ENCODE measurements at places on chromosomes 5 and 9.

DNA sequence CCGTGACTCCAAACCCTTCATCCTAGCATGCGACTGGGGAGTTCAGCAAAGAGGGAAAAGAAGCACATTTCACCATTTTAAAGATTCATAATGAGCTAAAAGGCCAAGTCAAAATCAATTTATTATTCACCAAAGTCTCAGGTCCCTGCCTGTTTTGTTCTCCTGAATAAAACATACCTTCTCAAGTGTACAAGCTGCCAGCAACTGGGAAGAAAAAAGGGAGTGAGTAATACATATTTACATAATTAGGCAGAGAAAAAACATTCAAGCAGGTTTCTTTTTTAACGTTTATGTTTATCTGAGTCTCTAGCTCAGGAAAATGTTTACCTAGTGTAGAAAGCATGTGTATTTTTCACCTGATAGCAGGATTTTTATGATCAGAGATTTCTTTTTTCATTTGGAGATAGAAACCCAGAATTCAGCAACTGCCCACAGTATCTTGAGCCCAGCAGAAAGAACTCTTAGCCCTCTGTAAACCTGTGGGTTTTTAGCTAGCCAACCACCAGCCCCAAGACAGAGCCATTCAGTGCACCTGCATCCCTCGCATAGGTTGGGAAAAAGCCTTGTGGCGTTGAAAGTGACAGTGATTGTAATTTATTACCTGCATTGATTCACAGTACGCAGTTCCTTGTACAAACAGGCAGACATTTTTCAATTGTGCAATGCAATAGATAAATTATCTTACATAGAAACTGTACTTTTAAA lies 117.9 kb upstream of the GRIA1 start:
- no peak for DNase-seq

DNA sequence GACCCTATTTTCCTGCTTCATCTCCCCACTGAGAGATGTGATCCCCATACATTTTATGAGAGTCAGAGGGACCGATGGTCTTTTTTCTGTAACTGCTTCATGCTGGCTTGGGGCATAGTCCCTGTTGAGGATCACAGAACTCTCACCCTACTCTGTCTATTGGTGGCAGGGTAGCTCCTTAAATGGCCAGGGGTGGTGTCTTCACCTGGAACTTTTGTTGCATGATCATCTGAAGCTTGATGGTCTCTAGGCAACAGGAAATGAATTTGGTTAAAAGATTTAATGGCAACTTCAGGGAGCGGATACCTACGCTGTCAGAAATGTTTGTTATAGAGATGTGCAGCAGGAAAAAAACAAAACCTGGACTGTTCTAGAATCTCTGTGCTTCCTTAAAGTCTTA lies 87.0 kb upstream of the GLIS3 start:
- DNase-seq: no peak

DNA sequence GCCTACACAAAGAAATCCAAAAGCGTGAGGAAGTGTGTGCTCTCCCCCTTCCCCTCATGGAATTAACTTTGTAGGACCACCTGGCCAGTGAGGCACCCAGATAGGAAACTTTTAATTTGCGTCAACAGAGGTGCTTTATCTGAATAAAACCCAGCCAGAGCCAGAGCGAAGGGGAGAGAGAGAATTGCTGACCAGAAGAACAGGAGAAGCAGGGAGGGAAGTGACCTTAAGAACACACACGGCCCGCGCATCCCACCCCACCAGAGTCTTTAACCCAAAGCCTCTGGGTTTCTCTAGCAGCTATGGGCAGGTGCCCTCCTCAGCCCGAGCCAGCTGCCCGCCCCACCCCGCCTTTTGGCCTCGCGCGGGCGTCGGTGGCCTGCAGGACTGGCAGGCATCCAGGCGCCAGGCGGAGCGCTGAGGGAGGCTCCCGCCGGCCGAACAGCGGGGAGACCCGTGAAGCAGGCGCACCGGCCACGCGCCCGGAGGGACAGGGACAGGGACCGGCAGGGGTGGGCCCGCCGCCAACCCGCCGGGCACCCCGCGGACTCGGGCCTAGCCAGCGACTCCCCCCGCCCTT lies 580 bp downstream of the ERAP1 start:
- peak; percentile 38 for DNase-seq

DNA sequence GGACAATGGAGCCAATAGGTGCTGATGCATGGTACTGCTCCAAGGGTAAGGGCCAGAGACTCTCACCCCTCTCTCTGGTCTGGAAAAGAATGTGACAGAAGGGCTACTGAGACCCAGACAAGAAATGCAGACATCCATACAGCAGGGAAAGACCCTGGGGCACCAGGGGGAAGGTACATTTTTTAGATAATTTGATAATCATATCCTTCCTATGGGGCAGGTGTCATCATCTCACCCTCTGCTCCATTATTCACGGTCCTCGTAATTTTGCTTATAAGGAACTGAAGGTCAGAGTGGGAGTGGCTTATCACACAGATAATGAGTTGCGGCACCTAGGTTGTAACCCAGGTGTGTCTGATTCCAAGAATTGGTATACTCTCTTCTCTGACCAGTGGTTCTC lies 90.0 kb downstream of the TRIM32 start:
- DNase-seq: no peak

- DNase-seq: no peak
Observed at GRCh38 chr9:99474186-99474585, 252.1 kb downstream of the SEC61B start.
